GM23248 (cell line): ENCODE measurements at places on chromosomes 7 and 10. TPM values are rescaled to one million over a fixed set of nuclear protein-coding genes. Genes with fewer than 3 reads are reported as not detected.

Gene GHRHR
- not detected in 2 replicates for total RNA-seq

Gene C7orf33
- not detected in 2 replicates for total RNA-seq

Gene DLX5
- not detected in 2 replicates for total RNA-seq

Gene SFTPA1
- total RNA-seq: not detected in 2 replicates

Gene NKX2-3
- not detected in 2 replicates for total RNA-seq

Gene RBM20
- 0.13 TPM in 1 of 2 replicates, not detected in the other for total RNA-seq

Gene TMEM176A
- total RNA-seq: not detected in 2 replicates

Gene CYP2E1
- 15.4 TPM in 1 of 2 replicates, not detected in the other for total RNA-seq

Gene GIMAP6
- not detected in 2 replicates for total RNA-seq

Gene TMEM254
- 14.4 and 18.4 TPM in 2 replicates for total RNA-seq

Gene SLC16A12
- total RNA-seq: not detected in 2 replicates

Gene NUDT13
- 0.51 and 1.7 TPM in 2 replicates for total RNA-seq

Gene ZNF655
- total RNA-seq: 54.6 and 70.0 TPM in 2 replicates

Gene ARHGEF5
- 2.4 TPM in 2 replicates for total RNA-seq

Gene PSMC2
- total RNA-seq: 118 and 152 TPM in 2 replicates

Gene NUPR2
- total RNA-seq: not detected in 2 replicates

Gene DIP2C
- 10.2 and 12.0 TPM in 2 replicates for total RNA-seq

Gene PLEKHS1
- 0.38 TPM in 1 of 2 replicates, not detected in the other for total RNA-seq

Gene DNAH11
- 0.51 and 3.1 TPM in 2 replicates for total RNA-seq

Gene PFKP
- total RNA-seq: 137 and 159 TPM in 2 replicates

Gene RAB19
- not detected in 2 replicates for total RNA-seq

Gene GNAT3
- not detected in 2 replicates for total RNA-seq

Gene NPSR1
- total RNA-seq: not detected in 2 replicates

Gene CALCR
- total RNA-seq: not detected in 2 replicates

Gene MLXIPL
- total RNA-seq: not detected in 2 replicates

Gene VSIR
- total RNA-seq: 60.8 and 81.6 TPM in 2 replicates
